CD4-positive, alpha-beta T cell treated with Interleukin-17A for 1 hour (primary cell): ENCODE measurements at places on chromosomes 7 and 10.

DNA sequence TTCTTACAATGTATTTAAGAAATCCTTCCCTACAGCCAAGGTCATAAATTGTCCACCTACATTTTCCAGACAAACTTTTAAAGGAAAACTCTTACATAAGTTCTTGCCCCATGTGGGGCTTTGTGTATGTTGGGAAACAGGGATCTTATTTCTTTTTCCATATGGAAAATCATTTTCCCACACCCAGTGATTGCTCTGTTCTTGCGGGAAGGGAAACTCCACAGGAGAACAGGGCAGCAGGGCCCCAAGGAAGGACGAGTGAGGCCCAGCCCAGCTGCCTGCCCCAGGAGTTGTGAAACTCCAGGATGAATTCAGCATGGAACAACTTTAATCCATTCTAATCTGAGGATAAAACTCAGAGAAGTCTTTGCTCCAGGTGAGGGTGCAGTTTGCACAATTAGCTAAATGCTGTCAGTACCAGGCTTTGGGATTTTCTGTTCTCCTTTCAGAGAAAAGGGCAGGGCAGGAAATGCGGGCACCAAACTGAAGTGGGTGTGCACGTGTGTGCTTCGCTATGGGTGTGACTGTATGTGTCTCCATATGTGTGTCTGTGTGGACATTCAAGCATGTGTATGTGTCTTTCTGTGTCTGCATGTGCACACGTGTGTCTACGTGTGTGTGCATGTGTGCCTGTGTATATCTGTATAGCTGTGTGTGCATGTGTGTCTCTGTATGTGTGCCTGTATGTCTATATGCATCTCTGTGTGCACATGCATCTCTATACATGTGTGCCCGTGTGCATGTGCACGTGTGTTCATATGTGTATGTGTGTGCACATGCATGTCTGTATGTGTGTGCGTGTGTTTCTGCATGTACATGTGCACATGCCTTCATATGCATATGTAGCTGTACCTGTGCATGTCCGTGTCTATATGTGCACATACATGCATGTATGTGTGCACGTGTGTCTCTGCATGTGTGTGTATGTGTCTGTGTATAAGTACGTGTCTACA is 102.0 kb upstream of the FAM20C start:
- DNase-seq, result no peak

DNA sequence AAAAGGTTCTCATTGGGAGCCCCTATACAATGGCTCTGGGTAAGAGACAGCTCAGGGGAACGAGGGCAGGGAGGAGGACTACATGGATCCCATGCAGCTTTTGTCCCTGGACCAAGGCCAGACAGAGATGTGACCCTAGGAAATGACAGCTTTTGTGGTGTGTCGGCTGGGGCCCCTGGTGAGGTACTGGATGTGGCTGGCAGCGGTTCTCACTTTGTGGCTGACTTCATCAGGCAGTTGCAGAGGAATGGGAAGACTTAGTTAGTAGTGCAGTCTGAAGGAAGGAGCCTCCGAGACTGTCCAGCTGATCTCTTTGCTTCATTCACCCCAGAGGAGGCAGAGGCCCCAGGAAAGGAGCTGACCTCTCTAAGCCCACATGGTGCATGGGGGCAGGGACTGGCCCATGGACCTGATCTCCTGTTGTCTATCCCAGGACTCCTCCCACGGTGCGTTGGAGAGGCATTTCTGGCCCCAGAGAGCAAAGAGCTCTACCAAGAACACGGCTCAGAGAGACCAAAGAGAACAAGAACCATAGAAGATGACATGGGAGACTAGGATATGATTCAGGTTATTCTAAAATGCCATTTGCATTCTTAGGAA is 202.9 kb downstream of the RPS24 start:
- DNase-seq, result no peak

DNA sequence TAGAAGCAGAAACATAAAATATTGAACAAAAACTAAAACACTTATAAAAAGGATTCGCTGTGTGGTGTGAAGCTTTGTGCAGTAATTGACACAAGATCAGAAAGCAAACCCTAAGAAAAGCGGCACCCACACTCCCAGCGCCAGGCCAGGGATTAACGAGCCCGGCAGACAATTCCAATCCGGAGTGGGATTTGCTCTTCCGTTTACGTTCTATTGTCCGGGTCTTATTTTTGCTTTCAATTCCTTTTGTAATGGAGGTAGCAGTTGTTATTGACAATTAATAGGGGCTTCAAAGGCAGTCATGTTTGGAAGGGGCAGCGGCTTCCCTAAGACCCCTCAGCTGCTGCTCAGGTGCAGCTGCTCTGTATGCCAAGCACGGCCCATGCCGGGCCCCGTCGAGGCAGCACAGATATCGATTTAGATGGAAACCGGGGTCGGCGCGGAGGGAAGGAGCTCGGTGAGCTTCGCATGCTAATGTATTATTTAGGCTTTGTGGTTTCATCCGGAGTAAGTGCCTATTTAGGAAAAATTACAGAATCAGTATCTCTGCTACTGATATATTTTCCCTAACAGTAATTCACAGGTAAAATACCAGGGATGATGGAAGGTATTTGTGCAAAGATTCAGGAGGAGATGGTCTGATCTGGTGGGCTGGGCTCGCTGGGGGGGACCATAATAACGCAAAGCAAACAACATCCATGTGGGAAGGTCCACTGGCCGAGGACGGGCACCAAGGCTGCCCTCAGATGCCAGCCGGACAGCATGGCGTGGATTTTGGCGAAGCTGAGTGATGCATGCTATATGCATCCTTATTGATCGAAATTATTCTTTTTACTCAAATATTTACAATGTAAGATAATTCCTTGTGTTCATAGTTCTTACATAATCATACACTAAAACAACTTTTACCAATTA is 561.7 kb downstream of the PTPRN2 start:
- no peak for DNase-seq

DNA sequence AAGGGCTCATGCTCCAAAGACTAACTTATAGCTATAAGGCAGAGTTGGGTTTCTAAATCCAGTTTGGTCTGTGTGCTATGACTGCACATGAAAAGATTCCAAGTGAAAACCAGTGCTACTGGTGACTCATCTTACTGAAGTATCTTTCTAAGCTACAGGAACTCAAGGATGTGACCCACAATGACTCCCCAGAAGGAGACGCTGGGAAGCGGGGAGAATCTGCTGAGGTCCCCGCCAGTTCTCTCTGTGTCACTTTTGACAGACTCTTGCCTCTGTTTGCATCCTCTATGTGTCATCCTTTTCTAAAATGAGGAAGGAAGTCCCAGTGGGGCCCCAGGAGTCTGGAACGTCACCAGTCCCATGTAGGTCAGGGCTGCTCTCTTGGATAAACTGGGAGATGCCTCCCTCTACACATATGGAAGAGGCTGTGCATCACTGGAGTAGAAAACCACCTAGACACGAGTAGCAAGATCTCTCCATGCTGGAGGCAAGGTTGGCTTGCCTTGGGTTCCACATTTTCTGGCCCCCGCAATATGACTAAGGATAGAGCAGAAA is 28.8 kb upstream of the GPR26 start:
- no peak for DNase-seq

DNA sequence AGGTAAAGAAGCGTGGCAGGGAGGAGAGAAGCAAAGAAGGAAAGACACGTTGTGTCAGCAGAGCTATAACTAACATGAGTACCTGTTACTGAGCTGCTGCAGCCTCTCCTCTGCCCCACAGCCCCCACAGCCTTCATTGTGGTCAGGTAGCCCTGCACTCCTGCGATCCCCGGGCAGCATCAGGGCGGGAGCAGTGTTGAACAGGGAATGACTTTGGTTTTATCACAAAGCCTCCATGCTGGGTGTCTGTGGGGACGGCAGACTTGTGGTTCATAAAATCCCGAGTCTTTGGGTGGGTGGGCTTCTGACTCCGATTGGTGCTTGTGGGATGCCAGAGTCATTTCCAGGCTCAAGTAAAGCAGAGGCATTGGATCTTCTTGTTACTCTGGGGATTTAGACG is 14.8 kb upstream of the PRKAG2 start:
- DNase-seq, result no peak

DNA sequence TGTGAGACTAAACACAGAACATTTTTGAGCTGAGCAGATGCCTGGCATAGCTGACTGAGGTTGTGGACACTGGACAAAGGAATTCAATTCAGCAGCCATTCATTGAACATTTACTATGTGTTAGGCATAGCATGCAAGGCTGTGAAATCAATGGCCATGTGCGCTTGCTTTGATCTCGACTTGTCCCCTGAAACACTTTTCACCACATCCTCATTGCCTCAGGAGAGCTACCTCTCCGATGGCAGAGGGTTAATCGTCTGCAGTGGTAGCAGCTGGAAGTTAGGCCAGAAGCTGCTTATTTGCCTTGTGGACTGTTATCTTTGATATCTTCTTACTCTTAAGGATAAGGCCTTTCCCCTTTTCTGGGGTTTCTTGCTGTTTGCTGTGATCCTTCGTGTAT is 297.8 kb downstream of the AUTS2 start:
- no peak for DNase-seq
